ENCODE measurements at places on chromosomes 11 and 22.

DNA sequence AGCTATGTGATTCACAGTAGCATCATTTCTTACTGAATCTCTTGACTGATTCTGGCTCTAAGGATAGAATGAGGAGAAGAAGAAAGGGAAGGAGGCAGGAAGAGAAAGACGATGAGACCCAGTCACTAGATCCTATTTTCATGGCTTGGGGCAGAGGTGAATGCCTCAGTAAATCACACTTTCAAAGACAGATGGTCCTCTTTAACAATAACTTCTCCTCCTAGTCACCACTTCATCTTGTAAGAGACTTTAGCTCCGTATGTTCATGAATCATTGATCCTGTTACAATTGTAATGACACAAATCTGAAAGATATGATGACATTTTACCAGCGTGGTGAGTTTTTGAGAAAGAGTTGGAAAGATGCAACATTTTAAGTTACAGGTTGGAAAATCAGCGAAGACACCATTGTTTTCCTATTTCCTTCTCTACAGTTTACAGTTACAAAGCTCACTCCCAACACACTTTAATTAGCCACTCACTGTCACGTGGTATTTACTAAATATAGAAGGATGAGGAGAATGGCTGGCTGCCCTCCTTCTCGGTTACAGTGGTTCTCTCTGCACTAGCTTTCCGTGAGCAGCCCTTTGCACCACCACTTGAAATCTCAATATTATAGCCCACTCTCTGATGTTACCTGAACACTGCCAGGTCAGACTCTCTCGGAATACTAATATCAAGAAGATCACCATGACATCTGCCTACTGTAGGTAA, 205.8 kb downstream of the CADM1 start:
- no peak for DNase-seq

DNA sequence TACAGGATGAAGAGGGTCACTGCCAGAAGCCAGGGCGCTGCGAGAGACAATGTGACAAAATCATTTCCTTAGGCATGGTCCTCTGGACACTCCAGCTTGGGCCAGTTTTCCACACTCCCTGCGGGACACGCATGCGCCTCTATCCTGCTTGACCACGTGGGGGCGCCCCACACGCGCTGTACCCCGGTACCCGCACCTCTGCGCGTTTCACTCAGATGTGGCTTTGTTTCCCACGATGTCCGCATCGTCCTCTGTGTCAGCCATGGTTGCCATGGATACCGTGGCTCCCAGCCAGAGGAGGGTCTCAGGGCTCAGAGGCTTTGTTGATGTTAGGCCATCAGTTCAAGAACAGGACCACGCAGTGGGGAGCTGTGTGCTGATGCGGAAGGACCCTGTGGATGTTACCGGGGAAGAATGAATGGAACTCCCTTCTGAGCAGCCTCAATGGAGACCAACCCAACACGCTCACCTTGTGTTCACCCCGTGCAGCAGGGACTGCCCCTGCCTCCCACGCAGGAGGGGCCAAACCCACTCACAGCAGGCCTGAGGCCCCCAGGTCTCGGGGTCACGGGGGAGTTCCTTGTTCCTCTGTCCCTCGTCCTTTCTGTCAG, 101.1 kb upstream of the SLC22A12 start:
- DNase-seq = peak; percentile 24

- DNase-seq = no peak
Observed at GRCh38 chr11:61193596-61193995, 9.7 kb upstream of the PGA3 start.

- DNase-seq = no peak
Observed at GRCh38 chr11:88569342-88569741, 231.8 kb upstream of the CTSC start.

DNA sequence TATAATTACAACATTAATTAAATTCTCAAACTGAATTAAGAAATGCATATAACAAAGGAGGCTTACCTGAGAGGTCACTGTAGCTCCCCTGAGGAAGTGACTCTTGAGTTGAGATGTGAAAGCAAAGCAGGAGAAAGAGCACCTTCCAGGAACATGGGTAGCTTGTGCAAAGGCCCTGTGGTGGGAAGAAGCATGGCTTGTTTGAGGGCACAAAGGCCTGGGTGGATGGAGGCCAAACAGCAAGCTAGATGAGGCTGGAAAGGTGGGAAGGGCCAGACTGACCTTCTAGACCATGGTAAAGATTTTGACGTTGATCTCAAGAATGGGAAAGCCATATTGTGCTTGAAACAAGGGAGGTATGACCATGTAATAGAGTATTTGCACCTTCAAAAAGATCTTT, 155.1 kb downstream of the PKNOX2 start:
- no peak for DNase-seq

- no peak for DNase-seq
Observed at GRCh38 chr22:45422237-45422983, 8.9 kb downstream of the RIBC2 start.

GRCh38 chr22:47094861-47095330, 332.4 kb downstream of the TBC1D22A start:
- no peak for DNase-seq

GRCh38 chr11:46826310-46827044, 19.6 kb downstream of the CKAP5 start:
- peak; percentile 85 for DNase-seq

GRCh38 chr11:105156720-105157119, 17.2 kb upstream of the CARD18 start:
- no peak for DNase-seq

- DNase-seq = no peak
Observed at GRCh38 chr22:39821008-39821407, 72.6 kb downstream of the ENTHD1 start.

DNA sequence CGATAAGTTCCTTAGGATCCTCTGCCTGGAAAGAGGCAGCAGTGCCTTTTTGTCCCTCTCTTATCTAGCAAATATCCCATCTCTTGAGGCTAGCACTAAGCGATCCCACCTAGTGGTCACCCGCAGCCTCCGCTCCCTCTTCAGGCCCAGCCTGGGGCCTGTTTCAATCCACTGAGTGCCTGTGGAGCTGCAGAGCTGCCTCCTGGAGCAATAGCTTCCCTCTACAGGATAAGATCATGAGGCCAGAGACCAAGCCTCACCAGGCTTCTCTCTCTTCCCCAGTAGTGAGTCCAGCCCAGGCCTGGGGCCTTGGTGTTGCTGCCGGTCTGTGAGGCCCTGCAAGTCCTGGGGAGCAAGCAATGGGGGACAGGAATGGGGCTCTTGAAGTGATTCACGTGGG, 65.8 kb downstream of the SLC22A12 start:
- DNase-seq = no peak

- peak; percentile 89 for DNase-seq
Observed at GRCh38 chr22:32474635-32475467, at the start of gene FBXO7. Gene FBXO7 (plus strand): TSS chr22:32474811. CDS start chr22:32475003, 192 bp downstream.

GRCh38 chr11:132718711-132719671, 813.3 kb downstream of the OPCML start:
- no peak for DNase-seq

- DNase-seq = no peak
Observed at GRCh38 chr22:48650323-48651035, 1177.2 kb downstream of the BRD1 start.

DNA sequence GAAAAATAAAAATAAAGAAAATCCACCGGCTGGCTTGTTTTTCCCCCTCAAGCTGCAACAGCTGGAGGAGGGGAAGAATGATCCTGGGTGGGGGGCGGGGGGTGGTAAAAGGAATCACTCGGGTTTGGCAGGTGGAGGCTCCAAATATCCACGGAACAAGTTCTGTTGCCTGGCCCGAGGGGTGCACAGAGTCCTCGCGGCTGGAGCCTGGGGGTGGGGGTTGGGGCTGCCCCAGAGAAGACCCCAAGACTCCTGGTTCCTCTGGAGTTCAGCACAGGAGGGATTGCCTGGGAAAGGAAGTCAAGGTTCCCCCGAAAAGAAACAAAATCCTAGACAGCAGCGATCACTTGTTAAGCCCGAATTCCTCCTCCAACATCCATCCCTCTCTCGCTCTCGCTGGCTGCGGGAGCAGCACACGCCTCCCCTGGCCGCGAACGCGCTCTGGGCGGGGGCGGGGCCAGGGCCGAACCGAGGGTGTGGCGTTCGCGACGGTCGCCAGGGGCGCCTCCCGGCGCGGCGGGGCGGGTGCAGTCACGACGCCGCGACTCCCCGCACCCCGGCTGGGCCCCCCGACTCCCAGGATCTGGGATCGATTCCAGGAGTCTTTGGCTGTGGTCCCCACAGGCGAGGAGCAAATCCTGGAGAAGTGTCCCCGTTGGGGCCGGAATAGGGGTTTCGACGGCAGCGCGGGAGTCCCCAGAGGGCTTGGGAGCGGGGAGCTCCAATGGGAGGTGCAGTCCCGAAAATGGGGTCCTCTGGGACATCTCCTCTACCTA, at the start of gene KCNA4:
Gene KCNA4 (minus strand): TSS at position 443 of the 776 bp plus-strand sequence. CDS start 4,352 bp downstream, outside the sequence.
- DNase-seq = no peak

DNA sequence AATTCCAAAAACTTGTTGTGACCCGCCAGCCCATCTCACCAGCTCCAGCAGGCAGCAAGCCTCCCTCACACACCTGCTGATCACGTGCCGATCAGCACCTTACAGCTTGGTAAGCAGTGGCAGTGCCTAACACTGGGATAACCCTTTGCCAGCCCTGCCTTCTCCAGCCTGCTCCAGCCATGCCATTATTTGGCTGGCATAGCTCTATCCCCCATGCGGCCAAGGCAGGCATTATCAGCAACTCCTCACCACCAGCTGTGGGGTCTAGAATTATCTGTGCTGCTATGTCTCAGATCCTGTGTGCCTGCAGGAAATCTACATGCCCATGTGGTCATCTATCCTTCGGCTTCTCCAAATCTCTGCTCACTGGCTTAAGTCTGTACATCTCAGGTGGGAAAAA, 215.0 kb downstream of the ST3GAL4 start:
- DNase-seq = no peak

DNA sequence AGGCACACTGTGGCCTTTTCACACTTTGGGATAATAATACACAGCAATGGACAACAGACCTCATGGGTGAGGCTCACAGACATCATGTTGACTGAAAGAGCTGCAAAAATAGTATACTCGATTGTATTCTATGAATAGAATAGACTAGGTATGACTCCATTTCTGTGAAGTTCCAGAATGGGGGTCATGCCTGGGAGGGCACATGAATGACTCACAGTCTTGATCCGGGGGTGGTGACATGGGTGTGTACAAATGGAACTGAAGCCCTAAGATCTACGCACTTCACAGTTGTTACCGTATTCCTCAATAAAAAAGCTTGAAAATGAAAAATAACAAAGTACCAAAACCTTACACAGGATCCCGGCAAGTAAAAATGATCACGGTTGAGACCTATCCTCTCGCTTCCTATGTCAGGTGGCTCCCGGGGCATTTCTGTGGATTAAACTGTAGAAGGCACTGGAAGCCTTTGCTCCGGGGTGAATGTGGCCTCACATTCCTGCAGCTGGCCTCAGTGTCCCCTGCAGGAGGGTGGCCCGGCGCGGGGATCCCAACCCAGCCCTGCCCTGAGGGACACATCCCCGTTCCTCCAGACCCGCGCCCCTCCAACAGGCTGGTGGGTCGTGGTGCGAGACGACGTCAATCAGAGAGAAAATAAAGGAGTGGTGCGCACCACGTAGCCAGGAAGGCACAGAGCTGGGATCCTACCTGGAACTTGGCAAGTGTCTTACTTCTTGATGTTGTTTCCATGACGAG, 75.9 kb downstream of the NECTIN1 start:
- DNase-seq = no peak

GRCh38 chr22:46674906-46675305, 54.7 kb downstream of the GRAMD4 start:
- no peak for DNase-seq
